ENCODE measurements at places on chromosomes 7 and 10. TPM values are rescaled to one million over a fixed set of nuclear protein-coding genes. Genes with fewer than 3 reads are reported as not detected.

DNA sequence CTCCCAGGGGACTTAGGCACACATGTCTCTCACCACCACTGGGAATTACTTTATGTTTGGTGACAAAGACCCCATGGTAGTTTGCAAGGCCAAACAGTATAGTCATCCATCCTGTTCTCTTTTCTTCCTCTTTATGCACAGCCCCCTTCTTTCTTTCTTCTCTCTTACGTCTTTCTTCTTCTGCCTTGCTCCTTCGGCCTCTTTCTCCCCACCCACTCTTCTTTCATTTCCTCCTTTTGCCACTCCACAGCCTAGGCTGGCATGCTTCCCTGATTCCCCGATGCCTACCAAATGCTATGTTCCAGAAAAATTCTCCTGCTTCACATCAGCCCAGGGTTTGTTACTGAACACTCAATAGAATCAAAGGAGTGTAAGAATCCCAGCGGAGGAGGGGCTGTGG is 62.4 kb upstream of the MKLN1 start:
- DNase-seq = no peak

The IDE gene
- total RNA-seq = 20.5 TPM

GRCh38 chr7:82676777-82677463 is 233.3 kb upstream of the CACNA2D1 start:
- DNase-seq = no peak

- no peak for DNase-seq
Measured at GRCh38 chr10:13808556-13809391, 222.0 kb downstream of the PRPF18 start.

DNA sequence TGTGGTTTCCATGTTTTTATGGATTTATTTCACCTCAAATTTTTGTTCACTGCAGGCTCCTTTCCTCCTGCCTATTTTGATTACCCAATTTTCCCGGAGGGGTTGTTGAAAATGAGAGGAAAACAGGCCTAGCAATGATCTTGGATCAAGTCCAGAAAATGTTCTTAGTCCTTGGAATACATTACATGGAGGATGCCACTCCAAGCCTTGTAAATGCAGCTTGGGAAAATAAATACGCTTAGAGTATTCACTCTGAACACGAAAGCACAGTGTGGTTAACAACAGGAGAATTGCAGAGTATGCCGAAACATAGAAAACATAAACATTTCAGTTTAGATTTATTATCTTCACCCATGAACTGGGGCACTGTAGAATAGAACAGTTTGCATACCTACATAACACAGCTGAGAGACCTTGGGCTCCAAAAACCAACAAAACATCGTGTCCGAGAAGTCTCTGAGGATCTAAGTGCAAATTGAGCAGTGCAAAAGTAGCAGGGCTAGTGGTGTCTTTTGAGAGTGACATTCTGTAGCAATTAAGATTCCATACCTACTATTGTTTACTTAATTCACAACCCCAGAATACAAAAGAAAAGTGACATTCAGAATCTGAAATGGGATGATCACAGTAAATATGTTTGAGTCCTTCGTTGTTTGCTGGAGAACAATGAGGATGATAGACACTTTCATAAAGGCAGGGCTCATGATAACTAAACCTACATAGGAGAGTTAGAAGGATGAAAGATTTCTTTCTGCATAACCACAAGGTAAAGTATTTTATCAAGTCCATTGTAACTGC is 7.6 kb upstream of the CD36 start:
- DNase-seq = no peak

The NODAL gene
- total RNA-seq = not detected

The KCNMA1 gene
- 26.3 TPM for total RNA-seq

The SLC29A3 gene
- 6.5 TPM for total RNA-seq

DNA sequence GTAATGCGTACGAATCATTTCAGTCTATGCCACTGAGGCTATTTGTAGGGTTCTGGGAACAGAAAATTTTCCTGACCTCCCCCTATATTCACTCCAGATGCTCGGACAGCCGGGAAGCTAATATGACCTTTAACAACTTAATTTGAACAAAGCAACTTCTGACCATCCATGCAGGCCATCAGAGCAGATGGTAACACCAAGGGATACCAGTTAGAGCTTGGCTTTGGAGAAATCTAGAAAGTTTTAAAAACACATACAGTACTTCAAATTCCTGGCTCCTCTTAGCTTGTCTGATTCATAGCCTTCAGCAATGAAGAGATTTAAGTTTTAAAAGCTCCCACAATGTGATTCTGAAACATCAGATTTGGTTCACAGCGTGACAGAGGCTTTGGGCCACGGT is 257.3 kb downstream of the GPAM start:
- DNase-seq = no peak

All from omental fat pad (tissue), 4 donors.